ENCODE measurements at places on chromosomes 2 and 18. TPM values are rescaled to one million over a fixed set of nuclear protein-coding genes. Genes with fewer than 3 reads are reported as not detected.

ZNF519 gene
- total RNA-seq, result 40.3 TPM

OSBPL6 gene
- total RNA-seq, result 15.7 TPM

PRSS56 gene
- under 0.01 TPM for total RNA-seq

ARPC2 gene
- 95.6 TPM for total RNA-seq

STPG4 gene
- 0.49 TPM for total RNA-seq

TDRD15 gene
- total RNA-seq, result not detected

MAP3K19 gene
- total RNA-seq, result 1.7 TPM

MATN3 gene
- total RNA-seq, result 2.0 TPM

AMER3 gene
- 26.8 TPM for total RNA-seq

IHH gene
- 0.25 TPM for total RNA-seq

IMPA2 gene
- total RNA-seq, result 3.7 TPM

RDH14 gene
- total RNA-seq, result 18.4 TPM

ACTG2 gene
- total RNA-seq, result 0.98 TPM

Data from temporal lobe (tissue), 4 donors.